ENCODE measurements at places on chromosomes 11 and 22.

DNA sequence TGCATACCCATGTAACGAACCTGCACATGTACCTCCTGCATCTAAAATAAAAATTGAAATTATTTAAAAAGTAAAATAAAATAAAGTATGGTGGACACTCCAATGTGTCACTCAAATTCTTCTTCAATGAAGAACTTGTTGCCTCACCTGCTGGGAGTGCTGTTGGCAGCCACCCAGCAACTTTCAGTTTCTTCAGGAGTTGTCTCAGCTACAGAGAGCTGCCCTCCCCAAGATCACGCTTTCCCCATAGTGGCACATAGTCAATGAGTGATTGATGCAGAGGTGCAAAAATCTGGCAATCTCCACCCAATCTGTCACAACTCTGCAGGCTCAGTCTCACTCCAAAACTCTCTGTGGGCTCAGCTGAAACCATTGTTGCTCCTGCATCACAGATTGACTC lies 92.3 kb upstream of the C11orf87 start:
- no peak for DNase-seq

- no peak for DNase-seq
These were observed 40.3 kb downstream of the OSBPL5 start for GRCh38 chr11:3124821-3125220.

- DNase-seq: no peak
These were observed 226.3 kb downstream of the CTTN start for GRCh38 chr11:70624598-70624993.

GRCh38 chr11:64865286-64866172 lies 12.9 kb downstream of the EHD1 start:
- DNase-seq: no peak

- no peak for DNase-seq
These were observed 333 bp upstream of the CD3E start for GRCh38 chr11:118304227-118304567.

GRCh38 chr11:117489999-117490679 lies 162.5 kb downstream of the CEP164 start:
- DNase-seq: no peak

- DNase-seq: no peak
These were observed 473.7 kb downstream of the TBC1D22A start for GRCh38 chr22:47236161-47236560.

GRCh38 chr11:78855116-78855515 lies 280.5 kb upstream of the NARS2 start:
- no peak for DNase-seq

DNA sequence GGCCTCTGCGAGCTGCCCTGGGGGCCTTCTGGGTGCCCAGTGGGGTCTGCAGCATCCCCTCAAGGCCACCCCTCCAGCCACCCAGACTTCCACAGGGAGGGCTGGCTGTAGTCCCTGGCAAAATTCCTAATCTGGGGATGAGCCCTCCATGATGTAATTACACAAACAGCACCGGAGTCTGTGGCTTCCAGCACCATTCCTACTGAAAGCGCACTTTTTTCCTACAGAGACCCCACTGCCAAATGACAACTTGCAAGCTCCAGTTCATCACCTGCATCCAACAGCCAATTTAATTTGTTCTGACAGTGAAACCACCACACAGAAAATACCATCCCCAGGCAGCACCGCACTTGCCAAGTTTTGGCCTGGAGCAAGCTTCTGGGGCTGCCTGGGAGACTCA lies 70.4 kb downstream of the TRMU start:
- no peak for DNase-seq

DNA sequence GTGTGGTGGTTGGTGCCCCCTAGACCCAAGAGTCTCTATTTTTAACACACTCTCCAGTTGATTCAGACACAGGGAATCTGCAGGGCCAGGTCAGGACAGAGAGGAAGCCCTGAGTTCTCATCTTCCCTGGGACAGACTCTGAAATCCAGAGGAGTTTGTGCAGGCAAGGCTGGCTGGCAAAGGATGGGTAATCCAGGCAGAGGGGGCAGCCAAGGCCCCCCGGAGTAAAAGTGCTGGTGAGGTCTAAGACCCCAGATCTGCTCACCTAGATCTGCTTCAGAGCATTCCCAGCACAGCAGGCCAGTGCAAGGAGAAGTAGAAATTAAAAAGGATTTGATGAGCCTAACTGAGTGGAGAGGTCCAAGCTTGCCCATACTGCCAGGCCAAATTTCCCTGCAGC lies 40.6 kb upstream of the MN1 start:
- DNase-seq: no peak

DNA sequence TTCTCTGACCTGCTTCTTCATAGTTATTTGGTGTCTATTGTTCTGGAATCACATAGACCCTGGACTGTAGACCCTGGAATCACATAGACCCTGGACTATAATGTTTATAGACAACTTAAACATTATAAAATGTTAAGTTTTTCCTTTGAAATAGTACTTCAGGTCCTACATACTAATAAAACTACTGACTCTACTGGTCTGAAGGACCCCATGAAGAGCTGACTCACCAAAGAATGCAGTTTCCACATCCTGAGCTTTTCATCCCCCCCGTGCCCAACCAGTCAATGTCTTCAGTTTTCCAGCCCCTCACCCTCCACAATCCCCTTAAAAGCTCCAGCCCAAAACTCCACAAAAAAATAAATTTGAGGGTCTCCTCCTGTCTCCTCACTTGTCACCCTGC lies 6.6 kb upstream of the PLEKHA7 start:
- DNase-seq: no peak

DNA sequence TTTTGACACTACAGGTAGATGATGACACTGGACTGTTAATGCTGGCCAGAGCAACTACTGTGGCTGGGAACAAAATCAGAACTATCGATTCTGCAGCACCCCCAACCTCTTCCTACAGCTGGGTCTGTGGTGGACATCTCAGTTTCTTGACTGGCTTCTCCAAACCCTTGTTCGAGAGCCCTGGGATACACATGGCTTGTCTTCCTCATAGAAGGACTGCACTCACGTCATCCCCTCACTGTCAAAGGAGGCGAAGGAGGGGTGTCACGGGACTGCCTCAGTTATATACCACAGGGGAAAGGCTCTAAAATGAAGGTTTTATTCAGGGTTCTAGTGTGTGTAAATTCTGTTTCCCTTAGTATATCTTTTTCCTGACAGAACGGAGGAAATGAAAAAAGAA lies 44.9 kb downstream of the PITPNB start:
- no peak for DNase-seq

DNA sequence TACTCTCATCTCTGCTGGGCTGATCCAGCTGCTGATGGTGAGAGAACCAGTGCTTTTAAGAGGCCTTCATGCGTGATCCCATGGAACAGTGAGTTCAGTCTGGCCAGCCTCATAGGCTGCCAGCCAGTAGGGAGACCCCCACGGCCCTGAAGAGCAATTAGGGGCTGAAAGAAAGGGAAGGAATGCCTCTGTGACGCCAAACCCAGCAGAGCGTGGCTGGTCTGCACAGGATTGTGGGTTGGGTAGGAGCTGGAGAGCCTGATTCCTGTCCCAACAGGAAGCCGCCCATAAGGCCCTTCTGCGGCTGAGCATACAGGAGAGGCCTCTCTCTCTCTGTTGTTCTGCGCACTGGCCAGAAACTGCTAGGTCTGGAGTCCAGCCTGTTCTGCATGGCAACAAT lies 181.5 kb upstream of the E2F8 start:
- DNase-seq: no peak

GRCh38 chr11:65584723-65585171 lies 8.9 kb downstream of the EHBP1L1 start:
- no peak for DNase-seq

DNA sequence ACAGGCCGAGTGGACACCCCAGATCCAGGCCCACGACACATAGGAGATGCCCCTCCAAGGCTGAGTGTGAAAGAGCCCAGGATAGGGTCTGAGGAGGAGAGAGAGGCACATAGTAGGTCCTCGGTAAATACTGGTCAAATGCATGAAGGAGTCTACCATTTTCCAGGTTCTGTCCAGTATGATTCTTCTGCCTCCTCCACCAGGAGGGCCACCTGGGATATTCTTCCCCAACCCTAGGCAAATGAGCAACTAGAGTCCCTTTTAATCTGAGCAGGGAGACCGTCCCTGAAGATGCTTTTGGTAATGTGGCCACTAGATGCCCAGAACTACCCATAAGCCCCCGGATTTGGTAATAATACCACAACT lies 6.7 kb downstream of the PDGFB start:
- DNase-seq: no peak

GRCh38 chr22:29359469-29359868 lies 28.9 kb downstream of the AP1B1 start:
- no peak for DNase-seq

- peak; percentile 68 for DNase-seq
These were observed at the start of gene UPK3A for GRCh38 chr22:45284705-45285262. TSS of gene UPK3A (plus strand) at chr22:45284949. CDS start at chr22:45285014, 65 bp downstream.

GRCh38 chr11:111250936-111251335 lies 5.4 kb downstream of the POU2AF2 start:
- DNase-seq: no peak

DNA sequence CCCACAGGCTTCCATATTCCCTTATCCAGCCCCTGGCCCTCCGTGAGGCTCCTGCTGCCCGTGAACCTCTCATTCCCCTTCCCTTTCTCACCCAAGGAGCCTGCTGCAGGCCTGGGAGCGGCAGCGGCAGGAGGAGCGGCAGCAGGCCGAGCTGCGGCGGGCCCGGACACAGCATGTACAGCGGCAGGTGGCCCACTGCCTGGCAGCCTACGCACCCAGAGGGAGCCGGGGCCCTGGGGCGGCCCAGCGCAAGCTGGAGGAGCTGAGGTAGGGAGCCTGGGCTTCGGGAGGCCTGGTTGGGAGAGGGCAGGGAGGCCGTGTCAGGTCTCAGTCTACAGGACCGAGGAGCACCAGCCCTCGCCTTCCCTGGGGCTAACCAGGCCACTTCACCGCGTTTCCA lies 8.1 kb upstream of the SART1 start:
- DNase-seq: no peak

- no peak for DNase-seq
These were observed 1296.3 kb downstream of the LRRC4C start for GRCh38 chr11:40162901-40163883.

GRCh38 chr11:21371044-21371443 lies 701.7 kb downstream of the NELL1 start:
- DNase-seq: no peak

DNA sequence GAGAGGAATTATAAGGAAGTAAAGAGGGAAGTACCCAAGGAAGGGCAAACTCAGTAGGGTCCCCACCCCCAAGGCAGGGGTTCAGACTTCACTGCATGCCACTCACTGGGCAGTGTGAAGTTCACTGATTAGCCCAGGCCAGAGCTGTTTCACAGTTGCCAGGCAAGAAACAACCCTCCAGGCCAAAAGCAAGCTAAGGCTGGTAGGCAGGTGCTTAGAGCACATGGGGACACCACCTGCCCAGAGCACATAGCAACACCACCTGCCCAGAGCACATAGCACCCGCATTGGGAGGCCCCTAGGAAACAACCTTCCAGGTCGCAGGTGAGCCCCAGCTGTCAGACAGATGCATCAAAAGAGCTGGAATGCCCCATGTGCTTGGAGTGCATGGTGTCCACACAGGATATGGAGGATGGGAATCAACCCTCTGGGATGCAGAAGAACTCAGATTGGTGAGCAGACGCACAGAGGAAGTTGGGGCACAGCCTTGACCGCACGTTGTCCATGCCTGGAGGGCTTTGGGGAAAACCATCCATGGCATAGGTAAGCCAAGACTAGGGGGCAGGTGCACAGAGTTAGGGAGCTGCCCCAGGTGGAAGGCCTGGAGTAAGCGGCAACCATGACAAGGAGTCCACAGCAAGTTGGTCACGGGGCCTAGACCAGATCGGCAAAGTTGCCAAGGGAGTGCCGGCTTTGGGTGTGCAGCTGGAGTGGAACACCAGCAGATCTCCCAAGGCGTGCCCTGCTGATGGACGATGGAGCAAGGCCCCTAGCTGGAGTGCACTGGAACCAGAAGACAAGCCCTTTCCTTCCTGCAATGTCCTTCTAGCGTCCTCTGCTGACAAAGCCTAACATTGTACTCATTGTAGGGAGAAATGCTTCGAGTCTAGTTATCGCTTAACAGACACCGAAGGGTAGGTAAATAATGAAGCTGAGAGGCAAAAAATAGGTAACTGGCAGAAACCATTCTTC lies 7.8 kb upstream of the TMEM216 start:
- DNase-seq: no peak

GRCh38 chr22:39651053-39651996 lies 80.8 kb downstream of the CACNA1I start:
- DNase-seq: no peak

DNA sequence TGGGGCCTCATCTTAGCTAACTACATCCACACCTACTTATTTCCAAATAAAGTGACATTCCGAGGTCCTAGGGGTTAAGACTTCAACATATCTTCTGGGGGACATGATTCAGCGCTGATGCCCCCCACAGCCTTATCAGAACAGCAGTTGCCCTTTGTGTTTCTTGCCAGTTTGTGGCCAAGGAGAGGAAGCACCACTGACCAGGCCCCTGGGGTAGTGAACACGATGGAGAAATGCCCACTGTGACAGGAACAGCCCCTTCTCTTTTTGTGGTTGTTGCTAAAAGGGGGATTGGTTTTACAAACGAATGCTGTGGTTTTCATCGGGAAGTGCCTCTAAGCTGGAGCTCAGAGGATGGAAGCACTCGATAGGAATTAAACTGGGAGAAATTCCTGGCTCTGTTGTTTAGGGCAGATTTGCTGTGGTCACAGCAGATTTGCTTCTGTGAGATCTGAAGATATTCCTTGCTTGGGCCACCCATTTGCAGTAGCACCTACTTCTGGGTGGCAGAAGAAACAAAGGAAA lies 88.8 kb downstream of the ABTB2 start:
- DNase-seq: no peak

- DNase-seq: no peak
These were observed 19.5 kb upstream of the WNT7B start for GRCh38 chr22:45996241-45997076.

DNA sequence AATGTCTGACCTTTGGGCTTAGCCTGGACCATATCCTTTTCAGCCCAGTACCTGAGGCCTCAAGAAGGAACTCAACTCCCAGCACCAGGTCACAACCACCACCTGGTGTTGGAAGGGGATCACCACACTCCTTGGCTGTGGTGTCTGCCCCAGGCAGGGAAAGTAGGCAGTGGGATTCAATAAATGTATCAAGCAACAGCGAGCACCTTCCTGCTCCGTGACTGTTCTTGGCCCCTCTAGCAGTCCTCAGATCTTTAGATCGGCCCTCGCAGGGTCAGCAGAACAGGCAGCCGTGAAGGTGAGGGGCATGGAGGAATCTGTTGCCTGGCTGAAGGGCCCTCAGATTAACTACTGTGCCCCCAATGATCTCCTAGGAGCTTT lies 15.9 kb downstream of the ARFGAP2 start:
- DNase-seq: no peak

GRCh38 chr11:108117746-108118371 lies 3.5 kb upstream of the ACAT1 start:
- no peak for DNase-seq

DNA sequence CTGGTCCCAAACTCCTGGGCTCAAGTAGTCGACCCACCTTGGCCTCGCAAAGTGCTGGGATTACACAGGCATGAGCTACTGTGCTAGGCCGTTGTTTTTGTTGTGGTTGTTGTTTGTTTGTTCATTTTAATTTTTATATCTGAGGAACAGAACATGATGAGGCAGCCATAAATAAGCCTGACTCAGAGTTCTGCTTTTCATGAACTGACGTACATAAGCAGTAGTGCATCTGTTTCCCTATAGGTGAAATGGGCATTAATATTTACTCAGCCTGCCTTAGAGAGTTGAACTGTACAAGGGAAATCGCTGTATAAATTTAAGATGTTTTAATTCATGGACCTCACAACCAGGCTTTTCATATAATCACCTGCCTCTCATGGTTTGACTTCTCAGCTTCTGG lies 80.5 kb downstream of the PDHX start:
- DNase-seq: no peak

GRCh38 chr11:67468759-67469507 lies at the start of gene TMEM134:
TSS of gene TMEM134 (minus strand) at chr11:67469251. CDS start at chr11:67469192, 59 bp downstream.
- DNase-seq: peak; percentile 89

Measured in T-cell (primary cell).